ENCODE measurements at places on chromosomes 5 and 9. TPM values are rescaled to one million over a fixed set of nuclear protein-coding genes. Genes with fewer than 3 reads are reported as not detected.

GRCh38 chr5:62475072-62475471 is 62.5 kb downstream of the IPO11 start:
- no peak for DNase-seq

- DNase-seq: no peak
These were observed 213.8 kb downstream of the FAM114A2 start for GRCh38 chr5:153824909-153825308.

- DNase-seq: peak; percentile 90
These were observed 1.1 kb downstream of the LURAP1L start for GRCh38 chr9:12775679-12776512.

The CCDC107 gene
- 17.6 TPM for polyA plus RNA-seq

GRCh38 chr5:36162810-36163486 is 11.0 kb downstream of the SKP2 start:
- no peak for DNase-seq

GRCh38 chr9:120715389-120715924 is 1.2 kb upstream of the MEGF9 start:
- DNase-seq: peak; percentile 41

DNA sequence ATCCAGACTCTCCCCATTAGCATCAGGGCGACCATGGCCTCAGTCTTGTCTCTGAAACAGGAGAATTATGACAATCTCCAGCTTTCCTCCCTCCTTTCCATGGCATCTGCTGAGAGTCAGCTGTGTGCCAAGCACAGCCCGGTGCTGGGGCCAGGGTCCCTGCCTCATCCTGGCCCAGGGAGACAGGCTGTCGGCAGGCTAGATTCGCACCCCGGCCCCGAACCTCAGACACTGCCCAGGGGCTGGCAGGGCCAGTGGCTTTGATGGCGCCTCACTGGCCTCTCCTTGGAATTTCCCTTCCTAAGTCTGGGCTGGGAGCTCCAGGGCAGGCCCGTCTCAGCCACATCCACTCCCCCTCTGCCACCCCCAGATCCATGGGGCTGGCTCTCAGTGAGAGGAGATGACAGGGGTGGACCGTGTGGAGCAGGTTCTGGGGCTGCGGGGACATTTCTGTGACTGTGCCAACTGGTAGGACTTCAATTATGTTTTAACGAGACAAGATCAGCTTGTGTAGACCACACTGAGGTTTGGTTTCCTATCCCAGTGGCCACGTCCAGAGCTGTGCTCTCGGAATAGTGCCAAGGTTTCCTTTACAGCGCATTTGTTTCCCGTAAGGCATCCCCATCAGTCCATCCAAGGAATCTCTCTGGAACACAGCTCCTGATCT is 15.5 kb downstream of the FAM163B start:
- no peak for DNase-seq

The OTP gene
- not detected for polyA plus RNA-seq

- no peak for DNase-seq
These were observed 153.4 kb upstream of the POU5F2 start for GRCh38 chr5:93894601-93895354.

The HMMR gene
- 10.0 TPM for polyA plus RNA-seq

The NUTM2F gene
- polyA plus RNA-seq: not detected

- no peak for DNase-seq
These were observed 17.2 kb downstream of the GNPDA1 start for GRCh38 chr5:141995656-141996055.
